HepG2 (cell line): ENCODE measurements at places on chromosomes 4 and X. TPM values are rescaled to one million over a fixed set of nuclear protein-coding genes. Genes with fewer than 3 reads are reported as not detected.

DNA sequence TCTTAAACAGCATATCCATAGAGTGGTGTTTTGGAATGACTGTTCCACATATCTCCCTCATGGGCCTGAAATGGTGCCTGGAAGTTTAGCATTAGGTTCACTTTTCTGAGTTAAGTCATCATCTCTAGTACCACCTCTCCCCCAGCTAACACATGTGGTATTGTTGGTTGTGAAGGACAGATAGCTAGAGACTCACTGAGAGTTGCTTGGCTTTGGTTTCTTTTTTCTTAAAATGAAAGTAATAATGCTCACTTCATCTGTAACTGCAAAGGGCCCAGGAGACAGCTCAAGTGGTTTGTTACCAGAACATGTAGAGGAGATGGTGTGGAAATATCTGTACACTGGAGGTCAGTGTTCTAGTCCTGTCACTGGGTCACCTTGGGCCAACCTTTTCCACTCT lies 90.9 kb downstream of the EFNB1 start:
- DNase-seq = no peak
- no peaks in the 10 kb centered on the region for H3K4me1 ChIP-seq
- no peak overlapping the region for H3K4me3 ChIP-seq
- H3K36me3 ChIP-seq = no peaks in the 10 kb centered on the region

- no peak overlapping the region for H3K4me3 ChIP-seq
- no peaks in the 10 kb centered on the region for H3K36me3 ChIP-seq
- no peaks in the 10 kb centered on the region for H3K4me1 ChIP-seq
- no peak for DNase-seq
- H3K27me3 ChIP-seq = no peaks in the 10 kb centered on the region
- no peak overlapping the region for H3K27ac ChIP-seq
Measured at GRCh38 chr4:64384237-64385203, 24.7 kb downstream of the TECRL start.

- 0 out of 3 replicates have a peak, but pooled peaks cover 3% of the 10 kb centered on the region for H3K27me3 ChIP-seq
- no peak for DNase-seq
- no peaks in the 10 kb centered on the region for H3K4me1 ChIP-seq
- no peak overlapping the region for H3K4me3 ChIP-seq
- no peak overlapping the region for H3K27ac ChIP-seq
- no peaks in the 10 kb centered on the region for H3K36me3 ChIP-seq
Measured at GRCh38 chr4:173547889-173548288, 17.9 kb upstream of the HAND2 start.

- no peaks in the 10 kb centered on the region; the same call in 2 of the 3 replicates for H3K36me3 ChIP-seq
- no peaks in the 10 kb centered on the region for H3K27me3 ChIP-seq
- no peak for DNase-seq
- no peak overlapping the region for H3K4me3 ChIP-seq
Measured at GRCh38 chr4:2248821-2249261, 6.9 kb upstream of the HAUS3 start.

- no peak for DNase-seq
- H3K27me3 ChIP-seq = no peaks in the 10 kb centered on the region
- no peak overlapping the region for H3K27ac ChIP-seq
- H3K4me1 ChIP-seq = no peaks in the 10 kb centered on the region
- H3K36me3 ChIP-seq = no peaks in the 10 kb centered on the region
Measured at GRCh38 chr4:162921178-162921785, 245.4 kb downstream of the NAF1 start.

DNA sequence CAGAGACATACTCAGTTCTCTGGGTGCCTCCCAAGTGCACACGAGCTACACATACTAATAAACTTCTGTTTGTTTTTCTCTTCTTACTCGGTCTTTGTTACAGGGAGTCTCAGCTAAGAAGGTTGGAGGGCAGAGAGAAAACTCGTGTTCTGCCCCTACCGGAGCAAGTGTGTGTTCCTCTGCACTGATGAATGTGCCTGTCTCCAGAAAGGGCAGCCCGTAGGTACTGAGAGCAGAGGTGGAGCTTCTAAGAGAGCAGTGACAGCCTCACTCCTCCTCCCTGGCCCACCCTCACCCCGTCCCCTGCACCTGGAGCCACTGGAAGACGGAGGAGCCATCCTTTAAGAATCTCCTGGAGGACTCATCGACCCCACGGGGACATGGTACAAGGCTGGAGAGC lies 67.6 kb downstream of the MTNR1A start:
- no peak for DNase-seq
- H3K27ac ChIP-seq = no peak overlapping the region
- peaks cover 10% of the 10 kb centered on the region; the same call in 2 of the 3 replicates for H3K27me3 ChIP-seq
- H3K4me3 ChIP-seq = no peak overlapping the region
- no peaks in the 10 kb centered on the region for H3K4me1 ChIP-seq

DNA sequence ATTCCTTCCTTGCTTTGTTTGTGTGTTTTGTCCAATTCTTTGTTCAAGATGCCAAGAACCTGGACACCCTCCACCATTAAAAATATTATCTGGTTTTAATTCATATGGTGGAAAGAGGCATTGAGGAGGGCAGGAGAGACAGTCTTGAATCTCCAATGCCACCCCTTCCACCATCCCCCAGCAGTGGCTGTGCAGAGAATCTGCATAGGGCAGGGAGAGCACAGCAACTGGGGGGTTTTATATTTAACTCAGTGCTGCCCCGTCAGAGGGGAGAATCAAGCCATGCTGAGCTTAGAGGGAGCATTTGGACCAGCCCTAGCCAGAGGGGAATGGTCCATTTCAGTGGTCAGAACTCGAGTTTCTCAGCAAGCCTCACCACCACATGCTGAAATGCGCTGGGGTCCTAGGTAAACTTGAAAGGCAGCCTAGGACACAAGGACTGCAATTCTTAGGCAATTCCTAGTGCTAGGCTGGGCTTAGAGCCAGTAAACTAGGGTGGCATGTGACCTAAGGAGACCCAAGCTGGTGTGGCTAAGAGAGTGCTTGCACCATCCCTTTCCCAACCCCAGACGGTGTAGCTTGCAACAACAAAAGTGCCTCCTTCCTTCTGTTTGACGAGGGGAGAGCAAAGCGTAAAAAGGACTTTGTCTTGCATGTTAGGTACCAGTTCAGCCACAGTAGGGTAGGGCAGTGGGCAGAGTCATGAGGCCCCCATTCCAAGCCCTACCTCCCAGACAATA lies 34.2 kb downstream of the CCDC158 start:
- H3K27ac ChIP-seq = no peak overlapping the region
- no peak for DNase-seq
- no peaks in the 10 kb centered on the region for H3K27me3 ChIP-seq
- no peaks in the 10 kb centered on the region for H3K36me3 ChIP-seq

GRCh38 chrX:7215842-7216241 lies 67.9 kb upstream of the PUDP start:
- H3K27me3 ChIP-seq = no peaks in the 10 kb centered on the region
- no peak overlapping the region for H3K4me3 ChIP-seq
- DNase-seq = no peak
- no peak overlapping the region for H3K27ac ChIP-seq
- H3K36me3 ChIP-seq = no peaks in the 10 kb centered on the region

DNA sequence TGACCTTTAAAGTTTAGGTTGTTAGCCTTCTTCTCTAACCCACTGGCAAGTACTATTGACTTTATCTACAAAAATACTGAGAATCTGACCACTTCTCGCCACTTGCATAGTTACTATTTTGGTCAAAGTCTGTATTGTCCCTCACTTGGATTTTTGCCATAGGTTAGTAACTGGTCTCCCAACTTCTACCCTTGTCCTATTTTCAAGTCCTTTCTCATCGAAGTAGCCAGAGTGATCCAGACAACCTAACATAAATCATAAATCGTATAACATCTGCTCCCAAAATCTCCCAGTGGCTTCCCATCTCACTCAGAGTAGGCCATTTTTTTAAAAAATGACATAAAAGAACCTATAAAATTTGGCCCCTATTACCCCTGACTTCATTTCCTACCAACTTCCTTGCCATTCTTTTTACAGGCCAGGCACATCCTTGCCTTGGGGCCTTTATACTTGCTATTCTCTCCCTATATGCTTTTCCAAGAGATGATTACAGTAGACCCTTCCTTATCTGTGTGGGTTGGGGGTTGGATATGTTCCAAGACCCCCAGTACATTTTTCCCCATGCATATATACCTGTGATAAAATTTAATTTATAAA lies 29.0 kb downstream of the WDFY3 start:
- DNase-seq = no peak
- H3K36me3 ChIP-seq = no peaks in the 10 kb centered on the region
- no peaks in the 10 kb centered on the region for H3K4me1 ChIP-seq
- H3K27me3 ChIP-seq = no peaks in the 10 kb centered on the region
- no peak overlapping the region for H3K4me3 ChIP-seq
- no peak overlapping the region for H3K27ac ChIP-seq

- H3K4me3 ChIP-seq = no peak within 1 kb of the TSS
- H3K36me3 ChIP-seq = no peaks in the 10 kb centered on the region
- H3K4me1 ChIP-seq = no peaks in the 10 kb centered on the region
- no peaks in the 10 kb centered on the region for H3K27me3 ChIP-seq
- no peak for DNase-seq
Measured at GRCh38 chr4:115113506-115114106, at the start of gene NDST4. NDST4 (minus strand) TSS chr4:115113620; CDS start chr4:115077036, 36,584 bp downstream.

DNA sequence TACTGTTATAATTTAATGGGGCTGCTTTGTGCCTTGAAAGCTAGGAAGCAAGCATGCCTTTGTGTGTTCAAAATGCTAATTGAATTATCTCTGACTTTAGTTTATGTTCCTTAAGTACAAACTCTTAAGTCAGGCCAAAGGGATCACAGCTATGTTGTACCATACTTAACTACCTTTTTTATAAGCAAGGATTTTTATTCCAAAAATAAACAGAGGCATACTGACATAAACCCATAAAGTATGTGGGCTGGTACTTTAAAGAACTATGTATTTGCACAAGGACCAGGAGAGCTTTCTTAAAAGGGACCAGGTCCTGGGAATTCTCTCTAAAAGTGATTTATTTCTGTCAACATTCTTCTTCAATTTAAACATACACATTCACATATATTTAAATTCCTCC lies 57.8 kb upstream of the HCCS start:
- no peaks in the 10 kb centered on the region for H3K27me3 ChIP-seq
- DNase-seq = no peak
- H3K36me3 ChIP-seq = no peaks in the 10 kb centered on the region
- no peak overlapping the region for H3K4me3 ChIP-seq
- H3K4me1 ChIP-seq = no peaks in the 10 kb centered on the region

- H3K36me3 ChIP-seq = no peaks in the 10 kb centered on the region
- DNase-seq = no peak
- no peak overlapping the region for H3K4me3 ChIP-seq
- no peaks in the 10 kb centered on the region for H3K4me1 ChIP-seq
- H3K27ac ChIP-seq = no peak overlapping the region
Measured at GRCh38 chr4:165124488-165124887, 11.8 kb upstream of the TMEM192 start.

- no peaks in the 10 kb centered on the region for H3K36me3 ChIP-seq
- H3K4me1 ChIP-seq = 0 out of 2 replicates have a peak, but pooled peaks cover 1% of the 10 kb centered on the region
- no peak for DNase-seq
- H3K27me3 ChIP-seq = no peaks in the 10 kb centered on the region
Measured at GRCh38 chr4:90209922-90210321, 82.7 kb downstream of the CCSER1 start.

- H3K27ac ChIP-seq = no peak overlapping the region
- no peaks in the 10 kb centered on the region for H3K4me1 ChIP-seq
- no peak for DNase-seq
- no peak overlapping the region for H3K4me3 ChIP-seq
- H3K27me3 ChIP-seq = no peaks in the 10 kb centered on the region
- no peaks in the 10 kb centered on the region for H3K36me3 ChIP-seq
Measured at GRCh38 chrX:134186362-134187121, 50.4 kb upstream of the CCDC160 start.

DNA sequence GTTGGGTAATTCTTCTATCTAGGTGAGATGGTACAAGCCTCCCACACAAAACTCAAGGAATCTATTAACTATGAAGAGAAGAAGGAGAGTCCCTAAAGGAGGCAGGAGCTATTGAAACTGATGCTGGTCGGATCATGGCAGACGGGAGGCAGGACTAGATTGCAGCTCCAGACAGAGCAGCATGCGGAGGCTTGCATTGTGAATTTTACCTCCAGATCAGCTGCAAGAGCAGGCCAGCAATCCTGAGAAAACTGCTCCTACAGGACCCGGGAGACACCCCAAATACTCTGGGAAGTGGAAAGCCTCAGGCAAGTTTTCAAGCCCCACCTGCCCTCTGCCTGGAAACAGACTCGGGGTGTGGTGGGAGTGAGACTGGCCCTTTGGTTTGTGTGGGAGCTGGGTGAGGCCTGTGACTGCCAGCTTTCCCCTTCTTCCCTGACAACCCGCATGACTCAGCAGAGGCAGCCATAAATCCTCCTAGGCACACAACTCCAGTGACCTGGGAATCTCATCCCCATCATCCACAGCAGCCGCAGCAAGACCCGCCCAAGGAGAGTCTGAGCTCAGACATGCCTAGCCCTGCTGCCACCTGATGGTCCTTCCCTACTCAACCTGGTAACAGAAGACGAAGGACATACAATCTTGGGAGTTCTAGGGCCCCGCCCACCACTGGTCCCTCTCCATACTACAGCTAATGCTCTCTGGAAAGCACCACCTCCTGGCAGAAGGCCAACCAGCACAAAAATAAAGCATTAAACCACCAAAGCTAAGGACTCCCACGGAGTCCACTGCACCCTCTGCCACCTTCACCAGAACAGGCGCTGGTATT lies 30.9 kb downstream of the GATB start:
- no peak overlapping the region for H3K4me3 ChIP-seq
- H3K36me3 ChIP-seq = no peaks in the 10 kb centered on the region
- H3K4me1 ChIP-seq = no peaks in the 10 kb centered on the region
- DNase-seq = no peak
- no peaks in the 10 kb centered on the region for H3K27me3 ChIP-seq

DNA sequence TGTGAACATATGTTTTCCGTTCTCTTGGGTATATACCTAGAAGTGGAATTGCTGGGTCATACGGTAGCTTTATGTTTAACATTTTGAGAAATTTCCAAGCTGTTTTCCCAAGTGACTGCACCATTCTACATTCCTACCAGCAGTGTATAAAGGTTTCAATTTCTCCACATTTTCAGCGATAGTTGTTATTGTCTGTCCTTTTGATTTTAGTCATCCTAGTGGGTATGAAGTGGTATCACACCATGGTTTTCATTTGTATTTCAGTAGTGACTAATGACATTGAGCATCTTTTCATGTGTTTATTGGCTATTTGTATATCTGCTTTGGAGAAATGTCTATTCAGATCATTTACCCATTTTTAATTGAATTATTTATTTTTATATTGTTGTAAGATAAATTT lies 2.4 kb downstream of the PPEF1 start:
- no peak overlapping the region for H3K27ac ChIP-seq
- no peaks in the 10 kb centered on the region for H3K36me3 ChIP-seq
- no peak for DNase-seq

- H3K36me3 ChIP-seq = no peaks in the 10 kb centered on the region
- H3K4me1 ChIP-seq = no peaks in the 10 kb centered on the region
- no peaks in the 10 kb centered on the region for H3K27me3 ChIP-seq
- no peak for DNase-seq
- H3K4me3 ChIP-seq = no peak overlapping the region
Measured at GRCh38 chr4:23613782-23614181, 276.1 kb downstream of the PPARGC1A start.

Gene PIM2
- 13.0 and 14.4 TPM in 2 replicates for total RNA-seq

Gene SPATA18
- 13.2 and 13.9 TPM in 2 replicates for total RNA-seq

Gene GRXCR1
- not detected in 2 replicates for total RNA-seq

Gene MAPK10
- not detected in 2 replicates for total RNA-seq

Gene FAM193A
- total RNA-seq = 7.2 and 8.7 TPM in 2 replicates

Gene IL21
- total RNA-seq = not detected in 2 replicates
